Vagina (tissue), 2 donors: ENCODE measurements at places on chromosomes 4 and X.

GRCh38 chrX:16433021-16433420 is 216.9 kb upstream of the S100G start:
- no peak for DNase-seq

DNA sequence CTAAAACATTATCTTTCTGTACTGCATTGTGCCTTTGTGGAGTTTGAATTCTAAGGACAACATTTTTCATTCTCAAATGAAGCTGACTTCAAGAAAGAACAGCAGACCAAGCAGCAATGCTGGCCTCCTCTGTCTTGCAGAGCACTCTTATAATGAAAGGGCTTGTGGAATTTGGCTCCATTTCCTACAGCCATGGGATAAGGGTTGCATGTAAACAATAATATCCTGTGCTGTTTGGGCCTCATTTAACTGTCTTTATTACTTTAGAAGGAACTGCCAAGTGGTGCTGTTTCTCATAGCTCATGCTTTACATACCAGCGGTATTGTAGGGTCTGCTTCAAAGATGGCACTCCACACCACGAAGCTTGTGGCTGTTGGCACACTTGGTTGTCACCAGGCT is 111.4 kb upstream of the EOLA2 start:
- DNase-seq = no peak

DNA sequence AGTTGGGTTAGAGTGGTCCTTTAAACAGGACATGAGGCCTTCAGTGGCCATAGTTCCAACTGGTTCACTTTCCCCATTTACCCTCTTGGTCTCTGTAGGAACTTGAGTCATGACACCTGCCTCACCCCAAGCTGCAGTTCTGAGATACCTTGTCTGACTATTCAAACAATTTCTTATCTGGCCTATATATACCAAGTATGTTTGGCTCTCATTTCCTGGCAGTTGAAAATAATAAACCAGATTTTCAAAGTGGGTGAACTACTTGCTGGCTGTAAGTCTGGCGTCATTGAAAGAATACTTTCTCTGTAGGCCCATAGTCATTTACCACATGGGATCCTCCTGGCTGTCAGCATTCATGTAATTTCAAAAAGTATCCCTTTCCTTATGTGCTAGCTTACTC is 228.8 kb downstream of the SHROOM3 start:
- no peak for DNase-seq

DNA sequence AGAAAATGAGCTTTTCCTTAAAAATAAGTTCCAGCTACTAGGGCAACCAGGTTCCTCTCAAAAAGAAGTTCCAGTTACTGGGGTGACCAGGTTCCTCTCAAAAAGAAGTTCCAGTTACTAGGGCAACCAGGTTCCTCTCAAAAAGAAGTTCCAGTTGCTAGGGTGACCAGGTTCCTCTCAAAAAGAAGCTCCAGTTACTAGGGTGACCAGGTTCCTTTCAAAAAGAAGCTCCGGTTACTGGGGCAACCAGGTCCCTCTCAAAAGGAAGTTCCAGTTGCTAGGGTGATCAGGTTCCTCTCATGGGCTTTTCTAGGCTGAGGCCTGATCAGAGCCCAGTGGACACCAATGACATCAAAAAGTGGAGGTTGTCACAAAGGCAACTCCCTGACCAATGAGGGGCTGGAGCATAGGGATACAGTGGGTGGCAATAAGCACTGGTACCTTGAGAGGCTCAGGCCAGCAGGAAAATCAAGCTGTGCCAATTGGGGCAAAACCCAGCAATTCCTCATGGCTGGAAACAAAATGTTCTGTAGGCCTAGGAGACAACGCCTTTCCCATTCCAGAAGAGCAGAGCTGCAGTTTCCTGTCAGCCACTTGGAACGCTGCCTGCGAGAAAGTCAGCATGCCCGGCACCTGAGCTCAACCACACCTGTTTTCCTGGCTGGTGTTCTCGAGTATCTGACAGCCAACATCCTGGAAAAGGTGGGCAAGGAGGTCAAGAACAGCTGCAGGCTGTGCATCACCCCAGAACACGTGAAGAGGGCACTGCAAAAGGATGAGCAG is 12.3 kb upstream of the SYTL5 start:
- no peak for DNase-seq

DNA sequence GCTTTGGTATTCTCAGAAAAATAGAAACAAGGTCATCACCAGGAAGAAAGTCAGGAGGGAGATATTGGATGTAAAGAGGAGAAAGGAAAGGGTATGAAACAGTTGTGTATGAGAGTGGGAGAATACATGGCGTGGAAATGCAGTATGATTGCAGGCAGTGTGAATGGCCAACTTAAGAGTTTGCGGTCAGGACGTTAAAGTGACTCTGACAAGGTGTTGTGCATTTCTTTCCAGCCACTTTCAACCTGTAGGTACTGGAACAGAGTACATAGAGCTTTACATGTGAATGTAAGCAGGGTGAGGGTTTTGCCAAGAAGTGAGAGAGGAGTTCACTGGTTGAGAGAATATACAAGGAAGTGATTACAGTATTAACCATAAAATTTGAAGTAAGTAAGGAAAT is 15.7 kb downstream of the ATP10D start:
- DNase-seq = no peak

DNA sequence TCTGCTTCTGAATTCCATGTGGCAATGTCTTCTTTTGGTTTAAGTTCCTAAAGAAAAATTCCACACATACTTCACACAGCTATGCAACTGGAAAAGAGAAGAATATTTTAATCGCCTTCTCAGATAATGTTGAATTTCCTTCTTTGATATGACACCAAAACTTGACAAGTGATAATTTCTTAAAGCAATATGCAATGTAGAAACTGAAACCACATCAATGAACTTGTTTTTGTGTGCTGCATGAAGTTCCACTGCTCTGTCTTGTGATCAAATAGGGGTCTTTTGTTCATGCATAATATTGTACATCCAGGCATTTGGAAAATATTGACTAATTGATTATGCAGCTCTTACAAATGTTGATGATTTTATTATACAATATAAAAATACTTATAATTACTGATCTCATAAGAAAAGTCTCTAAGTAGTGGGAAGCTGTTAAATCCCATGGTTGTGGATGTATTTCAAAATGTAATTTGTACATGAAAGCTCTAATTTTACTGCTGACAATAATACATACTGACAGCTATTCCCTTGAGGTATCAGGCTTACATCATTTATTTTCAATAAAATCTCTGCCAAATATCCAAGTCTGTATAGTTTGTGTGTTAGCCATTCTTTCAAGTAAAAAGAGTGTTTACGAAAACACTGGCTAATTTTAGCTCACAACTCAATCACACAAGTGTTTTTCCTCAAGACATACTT is 56.5 kb downstream of the AGA start:
- DNase-seq = no peak

DNA sequence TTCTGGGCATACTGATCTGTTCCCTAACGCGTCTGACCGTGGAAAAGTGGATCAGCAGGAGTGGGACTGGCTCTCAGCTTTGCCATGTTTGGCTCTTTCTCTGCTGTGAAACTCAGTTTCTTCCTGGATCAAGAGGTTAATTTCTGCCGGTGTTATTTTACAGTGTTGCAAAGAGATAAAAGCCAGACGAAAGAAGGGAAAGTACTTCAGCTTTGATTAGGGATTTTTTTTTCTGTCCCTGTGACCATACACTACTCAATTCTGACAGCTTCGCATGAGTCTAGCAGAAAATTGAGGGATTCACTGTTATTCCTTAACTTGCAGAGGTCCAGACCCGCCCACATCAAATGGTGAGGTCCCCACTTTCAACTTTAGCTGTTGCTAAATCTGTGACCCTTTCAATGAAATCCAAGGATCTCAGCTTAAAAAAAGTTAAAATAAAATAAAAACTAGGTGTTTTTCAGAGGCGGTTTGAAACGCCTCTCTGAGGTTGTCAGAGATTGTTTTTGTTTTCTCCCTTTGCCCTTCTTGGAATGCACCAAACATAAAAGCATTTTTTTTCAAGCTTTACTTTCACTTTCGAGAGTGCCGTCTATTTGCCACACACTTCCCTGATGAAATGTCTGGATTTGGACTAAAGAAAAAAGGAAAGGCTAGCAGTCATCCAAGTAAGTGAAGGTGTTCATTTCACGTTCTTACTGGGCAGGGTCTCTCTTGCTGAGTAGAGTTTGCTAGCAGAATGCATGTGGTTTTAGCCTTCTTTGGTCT is at the start of gene TLR3:
TSS of gene TLR3 (plus strand) at position 576 of the 768 bp plus-strand sequence. CDS start 7,464 bp downstream, outside the sequence.
- no peak for DNase-seq

- DNase-seq = no peak
Observed at GRCh38 chrX:10797466-10797865, 177.1 kb upstream of the MID1 start.

DNA sequence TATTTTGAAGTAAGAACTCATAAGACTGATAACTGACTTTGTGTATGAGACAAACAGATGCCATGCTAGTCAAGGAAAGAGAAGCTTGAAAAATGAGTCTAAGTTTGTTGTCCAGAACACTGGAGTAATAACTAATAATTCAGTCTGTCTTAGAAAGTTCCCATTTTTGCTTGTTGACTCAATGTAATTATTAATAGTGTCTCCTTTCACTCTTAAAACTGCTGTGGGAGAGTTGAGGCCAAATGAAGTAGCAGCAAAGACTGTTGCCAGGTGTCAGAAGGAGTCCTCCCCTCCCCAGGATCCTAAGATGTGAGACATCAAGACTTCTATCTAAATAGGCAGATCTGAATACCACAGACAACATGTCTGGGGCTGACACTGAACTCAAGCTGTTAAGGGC is 20.8 kb upstream of the FAM13A start:
- no peak for DNase-seq

DNA sequence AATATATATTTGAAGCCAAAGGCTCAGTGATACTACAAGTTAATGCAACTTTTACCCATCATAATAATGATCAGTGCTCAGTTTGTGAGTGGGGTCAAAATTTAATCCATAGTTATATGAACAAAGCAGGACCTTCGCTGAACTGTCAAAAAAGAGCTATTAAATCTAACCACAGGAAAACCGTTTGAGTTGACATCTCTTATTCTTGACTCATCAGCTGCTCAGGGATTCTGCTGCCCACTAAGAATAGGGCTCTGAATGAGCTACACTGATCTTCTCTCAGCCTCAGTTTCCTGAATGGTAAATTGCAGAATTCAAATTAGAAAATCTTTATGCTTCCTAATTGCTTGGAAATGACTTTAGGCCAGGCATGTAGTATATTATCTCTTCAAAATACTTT is 44.9 kb upstream of the NAP1L5 start:
- DNase-seq = no peak

- DNase-seq = no peak
Observed at GRCh38 chr4:76752861-76753501, 145.0 kb downstream of the SOWAHB start.

GRCh38 chr4:41935652-41936021 is 408 bp downstream of the TMEM33 start:
- DNase-seq = no peak

DNA sequence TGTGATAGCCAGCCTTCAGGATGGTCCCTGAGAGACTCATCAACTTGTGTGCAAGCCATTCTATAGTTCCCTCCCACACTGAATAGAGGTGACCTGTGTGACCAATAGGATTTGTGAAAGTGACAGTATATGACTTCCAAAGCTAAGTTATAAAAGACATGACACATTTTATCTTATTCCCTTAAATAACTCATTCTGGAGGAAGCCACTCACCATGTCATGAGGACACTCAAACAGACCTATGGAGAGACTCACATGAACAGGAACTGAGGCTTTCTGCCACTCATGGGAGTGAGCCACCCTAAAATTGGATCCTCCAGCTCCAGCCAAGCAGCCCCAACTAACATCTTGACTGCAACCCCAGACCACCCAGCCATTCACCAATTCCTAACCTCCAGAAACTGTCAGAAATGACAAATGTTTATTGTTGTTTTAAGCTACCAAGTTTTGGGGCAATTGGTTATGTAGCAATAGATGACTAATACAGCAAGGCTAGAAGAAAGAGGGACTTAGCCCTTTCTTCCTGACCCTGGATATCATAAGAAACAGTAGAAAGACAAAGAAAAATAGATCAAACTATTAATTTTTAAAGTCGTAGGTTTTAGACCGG is 9.0 kb upstream of the CHIC2 start:
- no peak for DNase-seq

GRCh38 chr4:145097331-145097820 is 620 bp downstream of the ANAPC10 start:
- DNase-seq = no peak

DNA sequence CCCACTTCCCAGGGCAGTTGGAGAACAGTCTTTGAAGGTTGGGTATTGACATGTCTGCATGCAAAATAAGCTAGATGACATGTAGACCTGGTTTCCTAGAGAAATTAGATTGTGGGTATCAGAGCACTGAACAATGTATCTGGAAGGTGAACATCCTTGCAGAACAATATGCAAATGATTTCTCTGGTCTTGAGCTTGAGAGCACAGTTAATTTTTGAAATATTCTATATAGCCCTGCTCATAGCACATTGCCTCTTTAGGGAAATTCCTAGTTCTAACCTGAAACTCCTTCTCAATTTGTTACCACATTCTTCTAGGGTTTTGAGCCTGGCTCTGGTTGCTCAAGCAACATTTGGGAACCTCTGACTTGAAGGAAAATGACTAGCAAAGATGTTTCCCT is 41.6 kb upstream of the LAS1L start:
- no peak for DNase-seq

- no peak for DNase-seq
Observed at GRCh38 chrX:20595928-20596575, 329.3 kb upstream of the RPS6KA3 start.

DNA sequence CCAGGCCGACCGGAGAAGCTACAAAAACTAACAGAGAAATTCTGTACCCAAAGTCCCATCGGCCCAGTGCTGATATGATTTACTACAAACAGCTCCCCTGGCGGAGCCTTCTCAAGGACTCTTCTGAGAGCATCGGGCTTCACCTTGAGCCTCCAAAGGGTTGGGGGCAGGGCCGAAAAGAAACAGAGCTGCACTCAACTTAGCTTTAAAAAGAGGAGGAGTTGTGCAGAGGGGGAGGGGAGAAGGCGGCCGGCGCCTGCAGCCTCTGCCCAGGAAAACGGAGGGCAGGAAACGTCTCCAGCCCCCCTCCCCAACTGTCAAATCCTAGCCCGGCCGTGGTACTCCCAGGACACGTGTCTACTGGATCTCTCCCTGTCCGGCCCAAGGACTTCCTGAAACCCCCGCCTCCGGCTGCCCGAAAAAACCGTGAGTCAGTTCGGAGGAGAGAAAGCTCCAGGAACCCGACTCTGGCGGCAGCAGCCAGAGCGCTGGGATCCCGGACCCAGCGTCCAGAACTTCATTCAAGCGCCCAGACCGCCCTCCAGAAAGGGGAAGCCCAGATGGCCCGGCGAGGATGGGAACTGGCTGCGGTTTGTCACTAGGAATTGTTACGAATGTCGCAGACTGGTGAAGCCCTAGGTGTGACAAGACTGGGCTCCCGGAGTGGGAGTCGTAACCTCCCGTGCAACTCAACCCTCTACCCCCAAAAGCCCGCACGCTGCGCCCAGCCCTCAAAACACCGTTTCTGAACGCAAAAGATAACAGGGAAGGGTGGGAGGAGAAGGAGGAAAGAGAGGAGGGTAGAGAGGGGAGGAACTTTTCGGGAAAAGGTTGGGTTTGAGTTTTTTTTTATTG is 973 bp downstream of the ADAMTS3 start:
- DNase-seq = peak; percentile 90

GRCh38 chr4:8000721-8001491 is 61.2 kb upstream of the AFAP1 start:
- DNase-seq = no peak

GRCh38 chr4:105140684-105141490 is 5.8 kb upstream of the TET2 start:
- no peak for DNase-seq

GRCh38 chr4:52096048-52096447 is 44.9 kb downstream of the SPATA18 start:
- no peak for DNase-seq

GRCh38 chr4:16627999-16628398 is 270.4 kb downstream of the LDB2 start:
- no peak for DNase-seq
